ENCODE measurements at places on chromosomes 12 and 14.

GRCh38 chr12:25332143-25332542 is 81.4 kb upstream of the KRAS start:
- no peak for DNase-seq

DNA sequence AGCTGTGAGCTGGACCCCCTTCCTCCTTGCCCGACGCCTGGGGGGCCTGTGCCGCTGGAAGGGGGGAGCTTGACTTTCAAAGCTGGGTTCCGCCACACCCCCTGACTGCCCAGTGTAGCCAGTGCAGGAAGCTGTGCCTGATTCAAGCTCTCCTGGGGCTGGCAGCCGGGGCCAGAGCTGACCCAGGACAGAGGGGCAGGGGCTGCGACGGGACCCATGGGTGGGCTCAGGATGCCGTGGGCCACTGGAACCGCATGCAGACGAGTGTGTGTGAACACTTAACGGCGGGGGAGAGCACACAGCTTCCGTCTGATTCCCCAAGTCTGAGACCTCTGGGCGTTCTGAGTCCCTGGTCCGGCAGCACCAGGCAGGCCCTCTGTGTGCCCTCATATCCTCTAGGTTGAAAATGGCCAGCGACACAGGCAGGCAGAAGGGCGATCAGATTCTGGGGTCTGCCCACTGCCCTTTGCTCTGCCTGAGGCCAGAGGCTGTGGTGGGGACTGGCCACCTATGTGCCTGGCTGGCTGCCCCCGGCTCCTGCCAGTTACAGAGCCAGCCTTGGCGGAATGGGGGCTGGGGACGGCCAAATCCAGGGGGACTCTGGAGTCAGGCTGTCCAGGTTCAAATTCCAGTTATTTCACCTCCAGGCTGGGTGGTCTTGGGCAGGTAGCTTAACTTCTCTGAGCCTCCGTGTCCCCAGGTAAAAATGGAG is 54.0 kb downstream of the CYP46A1 start:
- no peak for DNase-seq

DNA sequence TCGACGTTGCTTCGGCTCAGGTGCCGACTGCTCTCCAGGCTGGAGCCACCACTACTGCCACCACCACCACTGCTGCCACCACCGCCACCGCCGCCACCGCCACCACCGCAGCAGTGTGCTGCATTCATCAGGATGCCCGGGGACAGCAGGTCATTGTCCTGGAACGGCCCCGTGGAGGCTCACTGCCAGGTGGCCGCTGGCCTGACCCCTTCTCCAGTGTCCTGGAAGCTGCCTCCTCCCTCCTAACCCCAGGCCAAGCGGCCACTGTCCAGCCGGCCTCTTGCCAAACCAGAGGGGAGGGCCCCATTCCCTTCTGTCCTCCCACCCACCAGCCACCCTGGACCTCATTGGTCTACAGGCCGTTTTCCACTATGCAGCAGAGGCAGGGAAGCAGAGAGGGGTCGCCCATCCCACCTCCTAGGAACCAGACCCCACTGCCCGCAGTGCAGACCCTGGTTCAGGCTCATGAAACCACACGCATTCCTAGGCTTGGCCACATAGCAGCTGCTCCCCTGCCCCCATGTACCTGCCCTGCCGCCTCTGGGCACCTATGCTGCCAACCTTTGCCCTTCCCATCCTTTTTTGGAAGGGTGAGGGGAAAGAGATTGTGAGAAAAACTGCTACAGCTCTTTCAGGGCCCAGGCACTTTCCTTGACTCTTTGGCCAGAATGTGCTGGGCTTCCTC is 15.2 kb downstream of the ARL6IP4 start:
- DNase-seq = no peak

DNA sequence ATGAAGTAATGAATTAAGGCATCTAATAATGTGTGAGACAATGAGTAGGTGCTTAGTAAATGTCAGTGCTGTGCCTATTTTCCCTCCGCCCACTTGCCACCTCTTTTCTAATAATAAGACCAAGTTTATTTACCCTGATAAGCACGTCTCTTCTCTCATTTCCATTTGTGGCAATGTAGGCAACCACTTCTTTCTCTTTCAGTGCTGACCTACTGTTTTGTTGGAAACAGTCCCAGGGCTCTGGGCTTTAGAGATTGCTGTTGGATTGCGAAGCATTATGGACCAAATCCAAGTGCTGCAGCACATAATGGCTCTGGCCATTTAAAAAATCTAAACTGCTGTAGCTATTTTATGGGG is 141.3 kb upstream of the PLEKHG7 start:
- DNase-seq = no peak

DNA sequence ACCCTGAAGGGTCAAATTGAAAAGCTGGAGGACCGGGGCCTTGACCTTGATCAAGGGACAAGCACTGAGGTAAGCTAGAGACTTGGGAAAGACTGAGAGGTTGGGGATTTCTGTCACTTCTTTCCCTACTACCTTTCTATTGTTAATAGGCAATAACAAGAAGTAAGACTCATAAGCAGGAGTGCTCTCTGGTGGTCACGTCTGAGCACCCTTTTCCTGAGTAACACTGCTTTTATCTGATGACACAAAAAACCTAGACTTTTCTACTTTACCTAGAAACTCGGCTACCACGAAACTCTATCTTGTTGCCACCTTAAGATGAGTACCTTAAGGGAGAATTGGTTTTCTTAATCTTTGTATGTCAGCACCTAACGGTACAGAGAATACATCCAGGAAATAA is 35.5 kb upstream of the PPFIBP1 start:
- DNase-seq = no peak

GRCh38 chr12:67014642-67015041 is 254.5 kb upstream of the CAND1 start:
- DNase-seq = no peak

Measured in activated T-cell treated with anti-CD3 and anti-CD28 coated beads for 24 hours (primary cell).